ENCODE measurements at places on chromosomes 1 and 21. TPM values are rescaled to one million over a fixed set of nuclear protein-coding genes. Genes with fewer than 3 reads are reported as not detected.

- no peak for DNase-seq
These were observed 250.6 kb downstream of the SPATA17 start for GRCh38 chr1:217881607-217882332.

DNA sequence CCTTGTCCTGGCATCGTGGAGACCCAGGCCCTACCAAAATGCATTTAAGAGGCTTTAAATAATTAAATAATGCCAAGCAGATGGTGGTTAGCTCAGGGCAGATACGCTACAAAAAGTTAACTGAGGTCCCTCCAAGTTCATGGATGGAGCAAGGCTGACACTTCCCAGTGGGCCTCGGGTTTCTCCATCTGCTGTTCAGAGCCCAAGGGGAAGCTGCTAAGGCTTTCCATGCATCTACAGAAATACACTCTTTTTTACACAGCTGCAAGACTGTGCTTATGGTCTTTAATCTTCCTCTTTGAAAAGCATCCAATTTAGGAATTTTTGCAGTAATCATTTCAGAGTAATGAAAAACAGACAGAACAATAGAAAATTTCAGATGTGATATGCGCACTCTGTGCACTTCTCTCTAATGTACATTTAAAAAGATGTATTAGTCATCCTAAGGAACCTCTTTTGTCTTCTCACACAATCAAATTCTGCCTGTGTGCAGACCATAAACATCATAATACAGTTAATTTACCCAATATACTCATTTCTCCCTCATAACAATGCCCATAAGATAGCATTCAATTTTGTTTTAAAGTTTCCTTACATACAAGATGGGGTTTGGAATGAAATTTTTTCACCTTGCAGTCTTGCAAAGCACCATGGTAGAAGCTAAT lies 173.2 kb upstream of the ATP1B1 start:
- no peak for DNase-seq

GRCh38 chr1:199780948-199781670 lies 246.4 kb upstream of the NR5A2 start:
- DNase-seq = no peak

DNA sequence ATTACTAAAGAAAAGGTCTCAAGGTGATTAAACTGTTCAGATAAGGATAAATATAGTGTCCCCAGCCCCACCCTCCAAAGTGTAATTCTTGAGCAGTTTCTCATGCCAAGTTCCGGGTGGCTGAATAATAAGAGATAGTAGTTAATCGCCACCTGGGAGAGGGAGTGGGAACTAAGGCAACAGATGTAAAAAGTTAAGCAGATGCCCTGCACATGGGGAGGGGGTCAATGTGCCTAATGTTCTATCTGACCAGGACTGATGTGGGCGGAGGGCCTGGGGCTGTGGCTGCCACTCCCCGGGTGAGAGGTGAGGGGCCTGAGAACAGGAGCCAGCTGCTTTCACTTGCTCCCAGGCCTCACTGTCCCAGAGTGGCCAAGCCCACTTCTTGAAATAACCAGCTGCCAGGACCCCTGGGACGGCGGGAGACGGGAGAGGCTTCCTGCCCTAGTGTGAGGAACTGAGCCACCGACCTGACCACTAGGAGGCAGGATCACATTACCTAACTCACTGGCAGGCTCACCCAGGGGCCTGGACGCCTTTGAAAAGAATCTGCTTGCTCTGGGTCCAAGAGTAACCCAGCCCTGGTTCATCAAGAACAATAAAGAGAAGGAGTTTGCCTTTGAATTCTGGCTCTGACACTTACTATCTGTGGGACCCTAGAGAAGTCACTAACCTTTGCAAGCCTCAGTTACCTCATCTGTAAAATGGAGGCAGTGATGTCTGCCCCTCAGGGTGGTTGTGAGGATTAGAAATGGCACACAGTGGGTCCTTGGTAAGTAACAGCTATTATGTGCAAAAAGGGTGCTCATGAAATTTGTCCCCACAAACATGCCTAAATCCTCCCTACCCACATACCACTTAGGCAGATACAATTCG lies 179.2 kb downstream of the ATG4C start:
- no peak for DNase-seq

GRCh38 chr1:181092883-181093458 lies 4.5 kb downstream of the IER5 start:
- DNase-seq = no peak

DNA sequence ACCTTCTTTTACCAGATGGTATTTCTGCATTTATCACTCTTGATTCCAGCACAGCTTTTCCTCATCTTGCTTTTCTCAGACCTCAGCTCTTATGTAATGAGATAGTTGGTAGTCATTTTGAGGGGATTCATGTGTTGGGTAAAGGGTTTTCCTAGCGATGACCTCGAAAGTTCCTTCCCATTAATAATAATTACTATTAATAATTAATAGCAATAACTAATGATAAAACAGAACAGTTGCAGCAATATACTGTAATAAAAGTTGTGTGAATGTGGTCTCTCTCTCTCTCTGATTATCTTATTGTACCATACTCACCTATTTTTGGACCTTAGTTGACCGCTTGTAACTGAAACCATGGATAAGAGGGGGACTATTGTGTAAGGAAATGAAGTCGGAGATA lies 14.2 kb downstream of the CAMTA1 start:
- DNase-seq = no peak

DNA sequence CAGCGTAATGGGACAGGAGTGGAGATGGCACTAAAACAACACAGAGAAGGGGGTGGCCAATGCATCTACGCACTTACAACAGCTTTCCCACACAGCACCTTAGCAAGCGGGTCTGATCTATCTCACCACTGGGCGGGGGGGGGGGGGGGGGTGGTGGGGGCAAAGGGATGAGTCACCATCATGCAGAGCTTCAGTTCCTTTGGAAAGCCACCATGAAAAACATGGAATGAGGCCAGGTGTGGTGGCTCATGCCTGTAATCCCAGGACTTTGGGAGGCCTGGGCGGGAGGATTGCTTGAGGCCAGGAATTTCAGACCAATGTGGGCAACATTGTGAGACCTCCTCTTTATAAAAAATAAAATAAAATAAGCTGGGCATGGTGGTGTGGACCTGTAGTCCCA lies 47.2 kb downstream of the KLHDC7A start:
- no peak for DNase-seq

DNA sequence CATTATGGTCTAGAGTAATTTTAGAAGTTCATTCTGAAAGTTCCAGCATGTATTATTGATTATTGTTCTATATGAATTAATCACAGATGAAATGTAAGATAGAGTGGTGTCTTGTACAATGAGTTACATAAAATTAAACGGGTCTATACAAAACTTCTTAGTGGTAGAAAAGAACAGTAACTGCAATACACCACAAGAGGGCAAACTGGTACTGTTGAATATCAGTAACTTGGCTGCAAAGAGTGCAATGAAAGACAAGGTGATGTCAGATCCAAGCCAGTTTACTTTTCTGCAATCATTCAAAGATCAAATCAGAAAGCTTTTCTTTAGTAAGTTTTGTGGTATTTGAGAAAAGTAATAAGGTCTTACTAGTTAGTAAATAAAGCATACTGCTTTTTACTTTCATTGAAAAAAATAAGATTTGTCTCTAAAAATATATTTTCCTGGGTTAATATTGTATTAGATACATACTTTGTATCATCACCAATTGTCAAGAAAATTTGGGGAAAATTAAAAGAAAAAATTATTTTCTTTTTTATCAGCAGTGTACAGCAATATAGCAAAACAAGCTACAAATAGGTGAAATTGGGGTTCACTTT lies 66.4 kb upstream of the BTG3 start:
- no peak for DNase-seq

ZBED6 gene
- total RNA-seq = 26.8 TPM

DMRTA2 gene
- total RNA-seq = not detected

KIF2C gene
- 0.97 TPM for total RNA-seq

FCRLA gene
- 0.90 TPM for total RNA-seq
